ENCODE measurements at places on chromosomes 2 and 18.

DNA sequence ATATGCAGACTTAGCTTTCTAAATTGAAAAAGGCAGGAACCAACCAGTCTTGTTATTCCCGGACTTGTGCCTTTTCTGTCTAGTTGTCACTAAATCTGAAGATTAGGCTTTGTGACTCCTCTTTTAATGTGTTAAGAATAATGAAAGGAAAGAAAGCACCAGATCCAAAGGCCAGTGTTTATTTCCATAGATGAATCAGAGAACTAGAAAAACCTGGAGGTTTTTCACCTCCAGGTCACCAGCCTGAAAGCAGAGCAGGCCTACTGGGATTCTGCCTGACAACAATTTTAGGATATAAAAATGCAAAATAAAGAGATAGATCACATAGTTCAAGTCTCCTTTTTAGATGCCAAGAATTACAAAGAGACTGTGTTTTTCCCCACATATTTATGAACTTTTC lies 160.4 kb downstream of the GULP1 start:
- H3K36me3 ChIP-seq, result no peaks in the 10 kb centered on the region
- H3K4me1 ChIP-seq, result no peaks in the 10 kb centered on the region
- no peak overlapping the region for H3K27ac ChIP-seq
- H3K4me3 ChIP-seq, result no peak overlapping the region
- peaks cover 5% of the 10 kb centered on the region for H3K27me3 ChIP-seq
- DNase-seq, result no peak

DNA sequence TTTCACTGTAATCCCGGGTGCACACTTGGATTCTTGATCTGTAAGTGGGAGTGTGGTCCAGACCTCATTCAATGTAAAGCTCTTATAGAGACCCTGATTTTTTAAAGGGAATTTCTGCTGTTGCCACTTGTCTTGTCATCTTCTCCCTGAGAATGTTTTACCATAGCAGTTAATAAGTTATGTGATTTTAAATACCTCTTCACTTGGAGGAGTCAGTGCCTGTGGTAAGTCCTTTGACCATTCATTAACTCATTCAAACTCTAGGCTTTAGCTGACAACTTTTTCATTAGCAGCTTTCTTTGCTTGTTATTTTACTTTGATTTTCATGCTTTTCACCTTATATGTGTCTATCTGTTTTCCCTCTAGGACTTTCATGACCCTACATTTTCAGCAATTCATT lies 51.3 kb downstream of the FMNL2 start:
- H3K27me3 ChIP-seq, result peaks cover 16% of the 10 kb centered on the region
- H3K4me1 ChIP-seq, result no peaks in the 10 kb centered on the region
- H3K36me3 ChIP-seq, result no peaks in the 10 kb centered on the region

- peaks cover 14% of the 10 kb centered on the region for H3K4me1 ChIP-seq
- DNase-seq, result peak; percentile 6
- peak overlapping the region; percentile 5 for H3K27ac ChIP-seq
- peaks cover 14% of the 10 kb centered on the region for H3K36me3 ChIP-seq
- H3K4me3 ChIP-seq, result no peak overlapping the region
Measured at GRCh38 chr2:12861344-12861930, 144.7 kb downstream of the TRIB2 start.

GRCh38 chr2:202608142-202608852 lies 26.5 kb upstream of the FAM117B start:
- DNase-seq, result no peak
- H3K36me3 ChIP-seq, result peaks cover 1% of the 10 kb centered on the region
- no peak overlapping the region for H3K27ac ChIP-seq
- H3K27me3 ChIP-seq, result no peaks in the 10 kb centered on the region
- H3K4me3 ChIP-seq, result no peak overlapping the region
- H3K4me1 ChIP-seq, result peaks cover 29% of the 10 kb centered on the region

DNA sequence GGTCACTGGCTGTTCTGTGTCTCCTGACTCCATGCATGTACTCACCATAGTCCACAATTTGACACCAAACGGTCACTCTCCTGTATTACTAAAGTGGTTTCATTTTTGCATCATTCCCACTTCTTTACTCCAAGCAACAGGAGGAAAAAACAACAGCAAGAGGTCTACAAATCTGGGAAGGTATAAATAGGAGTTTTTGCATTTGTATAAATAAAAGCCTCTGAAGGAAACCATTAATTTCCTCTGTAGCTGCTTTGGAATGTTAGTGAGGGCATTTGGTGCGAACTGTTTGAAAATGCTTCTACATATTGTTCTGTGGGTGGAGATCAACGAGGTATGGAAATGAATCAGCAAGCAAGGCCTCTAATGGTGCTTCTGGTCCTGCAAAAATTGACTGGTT lies 148.5 kb upstream of the DLX2 start:
- H3K27ac ChIP-seq, result no peak overlapping the region
- no peak for DNase-seq
- no peak overlapping the region for H3K4me3 ChIP-seq
- peaks cover 63% of the 10 kb centered on the region for H3K4me1 ChIP-seq
